ENCODE measurements at places on chromosomes 12 and 14.

DNA sequence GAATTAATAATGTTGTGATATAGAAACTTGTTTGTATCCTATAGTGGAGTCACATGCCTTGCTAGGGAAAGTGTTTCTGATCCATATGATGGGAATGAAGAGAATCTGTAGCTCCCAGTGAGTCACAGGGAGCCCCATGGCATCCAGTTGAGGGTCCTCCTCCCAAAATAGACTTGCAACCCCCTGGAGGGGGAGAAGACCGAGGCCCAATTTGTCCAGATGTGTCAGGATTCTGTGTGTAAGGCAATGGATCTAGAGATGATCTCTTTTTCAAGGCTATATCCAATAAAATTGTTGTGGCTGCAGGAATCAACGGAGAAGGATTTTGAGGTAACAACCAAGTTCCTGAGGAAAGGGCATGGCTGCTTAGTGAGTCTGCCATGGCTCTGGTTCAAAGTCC, 121.8 kb downstream of the BCL11B start:
- no peak for DNase-seq

GRCh38 chr14:100791348-100791735, 34.6 kb upstream of the MEG3 start:
- DNase-seq = no peak

GRCh38 chr12:69732088-69732487, 6.6 kb upstream of the RAB3IP start:
- no peak for DNase-seq

DNA sequence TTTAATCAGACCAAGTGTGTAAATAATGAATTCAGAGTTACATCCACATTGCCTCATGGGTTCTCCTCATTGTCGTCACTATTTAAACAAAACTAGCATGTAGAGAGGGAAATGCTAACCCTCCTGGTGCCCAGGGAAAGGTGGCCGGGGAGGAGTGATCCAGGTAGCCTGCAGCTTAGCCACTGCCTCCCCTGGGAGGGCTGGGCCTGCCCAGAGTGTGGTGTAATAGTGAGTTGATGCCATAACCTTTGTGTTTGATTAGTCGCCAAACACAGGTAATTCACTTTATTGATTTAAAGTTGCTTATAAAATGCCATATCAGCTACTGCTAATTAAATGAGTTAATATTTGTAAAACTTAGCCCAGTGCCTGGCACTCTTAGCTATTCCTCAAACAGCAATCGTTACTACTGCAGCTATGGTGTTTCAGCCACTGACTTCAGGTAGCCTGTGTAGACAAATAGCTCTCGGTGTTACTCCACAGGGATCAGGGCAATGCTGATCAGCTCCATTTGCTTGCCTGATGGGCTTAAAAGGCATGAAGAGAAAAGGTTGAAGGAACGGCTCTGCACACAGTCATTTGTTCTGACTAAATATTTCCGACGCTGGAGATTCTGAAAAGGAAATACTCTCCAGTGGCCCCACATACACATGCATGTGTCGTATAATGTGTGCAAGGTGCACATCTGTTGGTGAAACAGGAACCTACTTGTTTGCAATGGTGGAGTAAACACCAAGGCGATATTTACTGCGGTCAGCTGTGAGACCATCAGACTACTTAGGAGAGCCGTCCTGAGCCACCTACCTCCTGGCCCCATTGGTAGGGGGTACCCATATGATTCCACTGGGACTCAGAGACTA, 45.7 kb upstream of the PRMT8 start:
- no peak for DNase-seq

GRCh38 chr12:6854036-6854435, 2.1 kb downstream of the USP5 start:
- no peak for DNase-seq

DNA sequence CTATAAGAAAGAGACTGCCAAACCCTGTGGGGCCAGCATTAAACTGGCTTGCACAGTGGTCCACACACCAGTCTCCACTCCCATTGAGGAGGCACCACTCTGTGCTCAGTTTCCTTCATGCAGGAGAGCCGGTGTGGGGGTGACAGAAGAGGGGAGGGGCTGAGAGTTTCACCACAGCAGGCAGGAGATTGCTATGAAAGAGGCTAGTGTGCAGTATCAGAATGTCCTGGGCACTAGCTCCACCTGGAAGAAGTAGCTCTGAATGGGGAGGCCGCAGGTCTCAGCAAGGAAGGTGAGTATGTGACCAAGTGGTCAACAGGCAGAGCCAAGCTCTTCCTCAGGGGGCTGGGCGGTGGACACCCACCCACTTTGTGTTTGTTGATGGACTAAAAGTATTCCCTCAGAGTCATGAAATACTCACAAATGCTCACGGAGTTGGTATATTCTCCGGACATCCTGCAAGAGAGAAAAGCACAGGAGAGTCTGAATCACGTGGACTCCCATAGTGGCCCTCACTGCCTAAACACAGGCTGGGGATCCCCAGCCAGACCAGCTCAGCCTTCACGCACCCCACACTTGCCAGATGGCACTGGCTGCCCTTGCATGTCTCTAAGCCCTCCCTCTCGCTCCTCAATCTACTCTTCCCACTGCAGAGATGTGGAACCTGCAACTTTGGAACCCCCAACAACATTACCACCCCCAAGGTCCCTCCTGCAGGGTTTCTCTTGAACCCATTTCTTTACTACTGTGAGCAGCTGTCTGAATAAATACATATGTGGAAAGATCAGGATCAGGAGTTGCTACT, 7.8 kb upstream of the KRT72 start:
- DNase-seq = no peak

DNA sequence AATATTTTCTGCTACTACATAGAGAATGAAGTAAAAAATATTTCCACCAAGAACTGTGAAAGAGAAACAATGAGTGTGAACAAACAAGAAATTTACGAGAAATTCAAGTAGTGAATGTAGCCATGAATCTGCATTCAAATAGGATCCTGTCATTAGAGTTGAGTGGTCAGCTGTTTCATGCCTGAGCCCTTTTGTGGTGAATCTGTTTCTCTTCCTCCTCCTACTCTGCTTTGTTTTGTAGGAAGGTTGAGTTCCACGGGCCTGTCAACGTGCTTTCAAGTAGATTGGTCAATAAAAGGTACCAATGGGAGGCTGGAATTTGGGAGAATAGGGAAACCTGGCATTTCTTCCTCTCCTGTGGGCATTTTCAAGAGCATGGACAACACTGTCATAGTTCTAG, 1749.6 kb upstream of the FLRT2 start:
- DNase-seq = no peak

Data from iPS DF 6.9 (cell line).